Stimulated activated CD8-positive, alpha-beta memory T cell treated with anti-CD3 and anti-CD28 coated beads, Interleukin-15, amount 100 ng/mL, for 1 hour (primary cell): ENCODE measurements at places on chromosomes 1 and 21.

GRCh38 chr21:44834951-44835646, 17.2 kb upstream of the SUMO3 start:
- no peak for DNase-seq

GRCh38 chr21:17679002-17679600, 66.4 kb upstream of the BTG3 start:
- no peak for DNase-seq

DNA sequence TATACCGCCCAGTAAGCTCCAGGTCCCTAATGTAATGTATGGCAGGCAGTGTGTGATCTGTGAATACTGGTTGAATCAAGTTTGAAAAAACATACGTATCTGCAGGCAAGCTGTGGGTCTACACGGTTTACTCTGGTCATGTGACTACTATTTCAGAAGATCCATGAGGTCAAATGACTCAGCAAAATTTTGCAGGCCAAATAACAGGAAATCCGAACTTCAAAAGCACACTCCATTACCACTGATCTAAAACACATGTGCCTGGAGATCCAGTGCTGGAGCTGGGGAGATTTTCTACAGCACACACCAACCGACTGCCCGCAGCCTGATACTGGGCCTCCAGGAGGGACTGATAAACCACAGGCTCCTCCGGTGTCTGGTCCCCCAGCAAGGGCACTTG, 64.5 kb upstream of the SLC44A3 start:
- no peak for DNase-seq

GRCh38 chr1:151993734-151994496, at the start of gene S100A10:
S100A10 (minus strand) TSS chr1:151993859; CDS start chr1:151986230, 7,629 bp downstream.
- DNase-seq: peak; percentile 55

DNA sequence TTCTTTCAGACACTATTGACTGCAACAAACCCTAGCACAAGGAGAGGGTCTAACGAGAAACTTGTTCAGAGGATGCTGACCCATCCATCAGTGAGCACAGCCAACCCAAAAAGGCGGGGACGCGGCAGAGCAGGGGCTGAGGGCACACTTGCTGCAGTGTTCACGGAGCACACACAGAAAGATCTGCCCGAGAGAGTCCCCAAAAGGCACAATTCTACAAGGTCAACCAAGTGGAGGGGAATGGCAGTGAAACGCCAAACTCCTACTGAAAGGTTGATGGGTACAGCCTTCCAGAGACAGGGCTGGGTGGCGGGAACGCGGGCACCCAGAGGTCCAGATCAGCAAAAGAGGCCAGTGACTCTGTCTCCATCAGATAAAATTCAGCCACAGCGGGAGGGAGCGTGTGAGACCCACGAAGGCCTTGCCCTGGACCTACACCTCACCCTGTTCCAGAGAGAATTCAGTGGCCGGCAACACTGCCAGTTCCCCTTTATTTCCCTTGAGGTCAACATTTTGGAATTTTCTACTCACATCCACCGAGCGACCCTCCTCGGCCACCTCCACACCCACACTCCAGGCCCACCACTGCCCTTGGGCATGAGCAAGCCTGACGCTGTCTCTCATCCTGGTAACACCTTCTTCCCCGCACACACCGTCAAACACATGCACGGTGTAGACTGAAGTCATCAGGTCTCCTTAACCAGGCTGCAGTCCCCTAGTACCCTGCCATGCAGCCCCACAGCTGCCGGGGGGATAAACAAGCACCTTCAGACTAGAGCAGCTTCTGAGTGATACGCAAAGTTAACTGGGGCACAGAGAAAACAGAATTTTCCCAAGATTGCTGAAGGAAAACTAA, 5.5 kb downstream of the GNG4 start:
- DNase-seq: no peak

- DNase-seq: no peak
These were observed 32.9 kb downstream of the ADCY10 start for GRCh38 chr1:167881069-167881468.
